Fibroblast of the aortic adventitia (primary cell): ENCODE measurements at places on chromosomes 16 and 17. TPM values are rescaled to one million over a fixed set of nuclear protein-coding genes. Genes with fewer than 3 reads are reported as not detected.

DNA sequence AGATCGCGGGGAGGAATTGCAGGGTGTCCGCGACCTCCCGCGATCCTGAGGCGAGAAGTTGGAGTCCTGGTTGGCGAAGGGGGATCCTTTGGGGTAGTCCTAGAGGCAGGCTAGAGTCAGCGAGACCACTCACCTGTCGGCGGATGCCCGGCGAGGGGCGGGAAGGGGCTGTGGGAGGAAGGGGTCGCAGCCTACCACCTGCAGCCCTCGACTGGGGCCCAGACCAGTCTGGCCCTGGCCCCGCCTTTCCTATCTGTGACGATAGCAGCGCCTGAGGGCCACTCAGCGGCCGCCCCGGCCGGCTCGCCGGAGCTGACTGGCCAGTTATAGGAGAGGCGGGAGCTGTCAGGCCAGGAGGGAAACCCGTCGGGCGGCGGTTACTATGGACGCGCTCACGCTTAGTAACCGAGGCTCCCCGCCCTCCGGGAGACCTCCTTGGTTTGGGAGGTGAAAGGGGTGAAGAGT is at the start of gene TEKT3:
Gene TEKT3 (minus strand): TSS at position 213 of the 465 bp plus-strand sequence. CDS start 10,012 bp downstream, outside the sequence.
- peak; percentile 46 for DNase-seq

HES7 gene
- total RNA-seq, result 0.09 TPM in 1 of 2 replicates, not detected in the other

- no peak for DNase-seq
Measured at GRCh38 chr17:65103896-65104295, 33.3 kb upstream of the RGS9 start.

OR2C1 gene
- total RNA-seq, result 0.09 TPM in 1 of 2 replicates, not detected in the other

PPP4C gene
- 70.8 and 154 TPM in 2 replicates for total RNA-seq

KRTAP1-1 gene
- total RNA-seq, result not detected in 2 replicates

ARHGAP44 gene
- 2.3 and 7.0 TPM in 2 replicates for total RNA-seq

FAM234A gene
- total RNA-seq, result 49.5 and 72.0 TPM in 2 replicates

DNA sequence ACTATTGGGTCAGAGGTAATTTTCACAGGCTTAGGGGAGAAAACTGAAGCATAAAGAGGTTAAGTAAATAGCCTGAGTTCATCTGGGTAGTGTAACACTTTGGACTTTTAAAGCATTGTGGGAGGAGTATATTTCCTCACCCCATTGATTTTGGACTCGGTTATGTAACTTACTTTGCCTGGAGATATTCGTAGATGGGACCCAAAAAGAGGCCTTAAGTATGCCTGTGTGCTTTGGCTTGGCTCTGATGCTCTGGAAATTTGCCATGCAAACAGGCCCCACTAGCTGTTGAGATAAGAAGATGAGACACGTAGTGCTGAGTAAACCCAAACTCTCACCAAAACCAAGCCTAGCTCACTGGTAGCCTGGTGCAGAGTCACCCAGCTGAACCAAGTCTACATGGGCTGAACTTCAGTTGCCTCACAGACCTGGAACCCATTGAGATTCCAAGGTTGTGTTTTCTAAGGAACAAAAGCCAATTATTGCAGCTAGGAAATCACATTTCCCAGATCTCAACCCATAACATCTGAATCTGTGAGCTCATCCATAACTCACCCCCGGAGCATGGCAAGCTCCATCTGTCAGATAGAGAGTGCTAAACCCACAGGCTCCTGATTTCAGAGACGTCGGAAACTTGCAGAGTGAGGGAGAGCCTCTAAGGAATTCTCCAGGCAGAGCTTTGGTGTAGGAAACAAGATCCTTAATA is 536.0 kb upstream of the C16orf82 start:
- no peak for DNase-seq

PRSS33 gene
- not detected in 2 replicates for total RNA-seq

DNA sequence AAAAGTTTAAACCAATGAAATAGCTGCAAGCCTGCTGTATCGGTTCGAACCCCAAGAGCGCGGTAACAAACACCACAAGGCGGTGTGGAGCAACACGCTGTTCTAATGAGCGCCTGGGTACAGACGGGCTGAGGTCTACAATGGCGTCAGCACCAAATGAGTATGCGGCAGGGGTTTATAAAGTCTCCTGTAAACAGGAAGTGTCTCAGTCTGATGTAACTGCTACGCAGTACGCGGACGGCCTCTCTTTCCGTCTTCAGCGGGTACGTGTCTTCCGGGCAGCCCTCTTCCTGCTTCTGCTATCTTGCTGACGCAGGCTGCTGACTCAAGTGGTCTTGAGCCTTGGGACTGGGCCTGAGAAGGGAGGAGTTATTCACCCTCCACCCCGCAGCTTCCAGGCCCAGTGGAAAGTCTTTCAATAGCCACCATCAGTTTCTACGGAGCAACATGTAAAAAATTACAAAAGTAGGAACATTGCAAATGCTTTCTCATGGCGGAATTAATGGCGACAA is 40.5 kb upstream of the KCNJ2 start:
- DNase-seq, result no peak

GRCh38 chr17:72373910-72374741 is 253.3 kb downstream of the SOX9 start:
- peak; percentile 45 for DNase-seq

MLKL gene
- total RNA-seq, result 6.3 and 10.8 TPM in 2 replicates

HSD17B1 gene
- total RNA-seq, result 0.99 and 4.7 TPM in 2 replicates

DNA sequence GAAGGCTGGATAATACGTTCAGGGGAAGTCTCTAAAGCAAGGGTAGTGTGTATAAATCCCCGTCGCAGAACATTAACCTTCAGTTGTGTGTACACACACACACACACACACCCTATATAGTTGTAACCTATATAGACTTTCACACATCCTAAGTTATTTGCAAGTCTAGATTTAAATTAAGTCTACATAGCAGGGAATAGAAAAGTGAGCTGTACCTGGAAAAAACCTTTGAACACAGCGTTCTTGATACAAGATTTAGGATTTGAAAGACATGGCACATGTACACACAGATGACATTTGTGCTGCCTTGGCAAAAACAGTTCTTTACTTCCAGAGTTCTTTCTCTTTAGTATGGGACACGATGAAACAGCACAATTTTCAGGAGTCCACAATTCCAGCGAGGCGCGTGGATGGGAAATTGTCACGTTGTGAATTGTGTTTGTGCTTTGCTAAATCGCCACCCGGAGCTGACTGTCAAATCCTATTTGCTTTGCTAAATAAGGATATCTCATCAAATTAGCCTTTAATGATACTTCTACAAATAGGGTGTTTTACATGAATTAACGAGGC is 233.9 kb downstream of the MRTFB start:
- DNase-seq, result no peak

DNA sequence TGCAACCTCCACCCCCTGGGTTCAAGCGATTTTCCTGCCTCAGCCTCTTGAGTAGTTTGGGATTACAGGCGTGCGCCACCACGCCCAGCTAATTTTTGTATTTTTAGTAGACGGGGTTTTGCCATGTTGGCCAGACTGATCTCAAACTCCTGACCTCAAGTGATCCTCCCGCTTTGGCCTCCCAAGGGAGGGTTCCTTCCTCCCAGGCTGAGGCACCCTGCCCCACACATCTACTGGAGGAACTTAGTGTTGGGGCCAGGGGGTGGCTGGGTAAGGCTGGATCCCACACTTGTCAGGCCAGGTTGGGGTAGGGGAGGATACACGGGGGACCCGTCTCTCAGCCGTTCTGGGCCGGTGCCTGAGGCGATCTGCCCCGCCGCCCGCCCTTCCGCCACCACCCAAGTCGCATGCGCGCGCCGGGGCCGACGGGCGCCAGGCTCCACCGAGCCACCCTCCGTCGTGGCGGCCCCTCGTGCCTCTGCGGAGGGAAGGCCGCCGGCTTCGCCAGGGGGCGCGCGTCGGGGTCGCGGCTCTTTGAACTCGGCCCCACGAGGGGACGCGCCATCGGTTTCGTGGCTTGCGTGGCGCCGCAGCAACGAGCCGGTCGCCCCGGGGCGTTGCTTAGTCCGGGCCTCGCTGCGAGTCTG is 15.9 kb downstream of the GRB7 start:
- DNase-seq, result no peak

- DNase-seq, result no peak
Measured at GRCh38 chr17:59487161-59487873, 78.1 kb upstream of the DHX40 start.

DNA sequence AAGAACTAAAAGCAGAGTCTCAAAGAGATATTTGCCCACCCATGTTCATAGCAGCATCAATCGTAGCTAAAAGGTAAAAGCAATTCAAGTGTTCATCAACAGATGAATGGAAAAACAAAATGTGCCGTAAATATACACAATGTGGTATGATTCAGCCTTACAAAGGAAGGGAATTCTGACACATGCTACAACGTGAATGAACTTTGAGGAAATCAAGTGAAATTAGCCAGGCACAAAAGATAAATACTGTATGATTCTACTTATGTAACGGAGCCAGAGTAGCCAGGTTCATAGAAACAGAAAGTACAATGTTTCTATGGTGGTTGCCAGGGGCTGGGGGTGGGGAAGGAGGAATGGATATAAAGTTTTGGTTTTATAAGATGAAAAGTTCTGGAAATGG is 57.8 kb upstream of the IL34 start:
- peak; percentile 72 for DNase-seq

GRCh38 chr16:49924078-49924477 is 68.2 kb upstream of the ZNF423 start:
- DNase-seq, result no peak

SOST gene
- total RNA-seq, result 0.09 TPM in 1 of 2 replicates, not detected in the other

- peak; percentile 50 for DNase-seq
Measured at GRCh38 chr16:19001788-19002187, 18.1 kb downstream of the TMC7 start.

KRTAP16-1 gene
- total RNA-seq, result not detected in 2 replicates

GRCh38 chr16:10610499-10611184 is 30.2 kb upstream of the EMP2 start:
- no peak for DNase-seq

DPEP1 gene
- not detected in 2 replicates for total RNA-seq

CDR2L gene
- total RNA-seq, result 11.8 and 15.3 TPM in 2 replicates

ZG16 gene
- not detected in 2 replicates for total RNA-seq

DNA sequence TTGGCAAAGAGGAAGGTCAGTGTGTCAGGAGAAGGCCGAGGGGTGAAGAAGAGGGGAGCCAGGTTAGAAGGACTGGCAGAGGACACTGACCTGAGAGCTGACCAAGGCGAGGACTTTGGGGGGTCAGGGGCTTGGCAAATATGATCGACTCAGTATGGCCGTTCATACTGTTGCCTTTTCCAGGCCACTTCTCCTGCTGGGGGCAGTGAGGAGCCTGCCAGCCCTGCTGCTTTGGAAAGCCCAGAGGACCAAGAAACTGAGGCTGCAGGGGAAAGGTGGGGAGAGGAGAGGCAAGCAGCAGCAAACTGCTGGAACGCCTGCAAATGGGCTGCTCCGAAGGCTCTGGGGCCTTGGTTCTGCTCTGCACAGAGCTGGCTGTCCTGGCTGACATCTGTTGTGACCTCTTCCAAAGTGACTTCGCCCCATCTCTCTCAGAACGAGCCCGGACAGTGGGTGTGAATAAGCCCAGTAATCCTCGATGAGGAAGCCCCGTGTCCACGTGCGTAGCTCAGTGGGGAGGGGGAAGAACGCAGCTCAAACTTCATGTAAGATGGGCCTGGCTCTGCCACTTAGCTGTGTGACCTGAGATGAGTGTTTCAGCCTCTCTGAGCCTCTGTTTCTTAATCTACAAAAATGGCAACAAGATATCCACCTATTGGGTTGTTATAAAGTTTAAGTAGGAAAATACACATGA is 111.3 kb downstream of the SALL1 start:
- DNase-seq, result no peak

GRCh38 chr17:53630115-53630514 is 192.6 kb upstream of the KIF2B start:
- no peak for DNase-seq

- no peak for DNase-seq
Measured at GRCh38 chr17:77923135-77923534, 35.4 kb upstream of the TNRC6C start.

KRTAP2-1 gene
- not detected in 2 replicates for total RNA-seq

- DNase-seq, result no peak
Measured at GRCh38 chr17:14261406-14261805, 24.7 kb upstream of the CDRT15 start.

GRCh38 chr17:39926135-39926587 is 1.2 kb downstream of the ORMDL3 start:
- DNase-seq, result no peak

- peak; percentile 11 for DNase-seq
Measured at GRCh38 chr16:57994778-57995177, 5.7 kb downstream of the ZNF319 start.

GRCh38 chr17:290626-291025 is 62.0 kb downstream of the RPH3AL start:
- no peak for DNase-seq

GRCh38 chr17:70767102-70767701 is 597.9 kb downstream of the KCNJ2 start:
- peak; percentile 44 for DNase-seq

GRCh38 chr16:23387666-23388065 is 65.3 kb downstream of the COG7 start:
- no peak for DNase-seq

- DNase-seq, result peak; percentile 92
Measured at GRCh38 chr17:72191921-72192799, 71.3 kb downstream of the SOX9 start.
